Suprapubic skin (tissue), 4 donors: ENCODE measurements at places on chromosomes 6 and 20. TPM values are rescaled to one million over a fixed set of nuclear protein-coding genes. Genes with fewer than 3 reads are reported as not detected.

DNA sequence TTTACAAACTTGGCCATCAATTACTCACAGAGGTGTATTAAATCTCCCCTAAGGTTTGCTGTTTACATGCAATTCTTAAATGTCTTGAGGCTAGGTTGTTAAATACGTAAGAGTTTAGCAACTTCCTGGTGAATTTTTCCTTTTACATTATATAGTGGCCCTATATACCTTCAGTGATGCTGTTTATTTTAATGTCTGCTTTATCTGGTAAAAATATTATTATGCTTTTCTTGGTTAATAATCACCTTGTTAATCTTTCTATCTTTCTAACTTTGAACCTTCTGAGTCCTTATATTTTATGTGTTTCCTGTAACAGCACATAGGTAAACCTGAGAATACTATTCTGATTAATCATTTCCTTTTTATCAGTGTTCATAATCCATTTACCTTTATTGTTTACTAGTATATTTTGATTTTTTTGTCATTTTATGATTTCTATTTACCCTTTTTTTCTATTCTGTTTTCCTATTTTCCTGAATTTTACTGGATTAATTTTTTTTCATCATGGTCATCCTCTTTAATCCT, 57.9 kb downstream of the TP53INP2 start:
- DNase-seq: no peak
- H3K4me1 ChIP-seq: no peaks in the 10 kb centered on the region
- no peak overlapping the region for H3K4me3 ChIP-seq

GRCh38 chr6:167153521-167153959, 4.2 kb downstream of the GPR31 start:
- no peaks in the 10 kb centered on the region for H3K4me1 ChIP-seq
- H3K36me3 ChIP-seq: no peaks in the 10 kb centered on the region
- peaks cover 20% of the 10 kb centered on the region for H3K27me3 ChIP-seq
- H3K4me3 ChIP-seq: peak overlapping the region; percentile 14
- no peak for DNase-seq

Gene JARID2
- 21.0 TPM for total RNA-seq

Gene OR2J3
- total RNA-seq: not detected

Gene TGM3
- total RNA-seq: 46.0 TPM
